ENCODE measurements at places on chromosomes 6 and 20.

GRCh38 chr6:20746024-20746423 is 211.8 kb downstream of the CDKAL1 start:
- DNase-seq: no peak

GRCh38 chr6:164579035-164579434 is 730.4 kb downstream of the C6orf118 start:
- DNase-seq: no peak

DNA sequence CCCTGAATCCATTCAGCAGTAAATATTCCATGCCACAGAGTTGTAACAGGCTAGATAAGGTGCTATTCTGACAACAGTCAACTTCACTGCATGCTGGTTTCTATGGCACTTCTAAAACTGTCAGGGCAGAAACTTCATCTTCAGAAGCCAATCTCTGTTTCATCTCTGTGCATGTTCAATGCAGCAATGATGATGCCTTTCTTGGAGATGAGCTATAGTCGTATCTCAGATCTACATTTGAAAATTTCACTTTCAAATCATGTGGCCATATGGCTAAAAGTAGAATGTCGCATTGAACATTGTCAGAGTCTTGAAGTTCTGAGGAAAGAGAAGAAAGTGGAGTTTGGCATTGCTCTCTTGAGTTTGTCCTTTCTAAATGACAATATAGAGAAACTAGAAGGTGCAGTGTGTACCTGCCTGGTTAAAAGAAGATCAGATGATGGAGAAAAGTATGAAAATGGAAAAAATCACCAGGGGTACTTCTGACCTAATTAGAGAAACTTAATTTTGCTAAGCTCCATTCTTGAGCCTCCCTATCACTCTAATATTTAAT is 49.0 kb upstream of the VSTM2L start:
- no peak for DNase-seq

- DNase-seq: no peak
Observed at GRCh38 chr6:38415231-38416005, 224.3 kb downstream of the BTBD9 start.

DNA sequence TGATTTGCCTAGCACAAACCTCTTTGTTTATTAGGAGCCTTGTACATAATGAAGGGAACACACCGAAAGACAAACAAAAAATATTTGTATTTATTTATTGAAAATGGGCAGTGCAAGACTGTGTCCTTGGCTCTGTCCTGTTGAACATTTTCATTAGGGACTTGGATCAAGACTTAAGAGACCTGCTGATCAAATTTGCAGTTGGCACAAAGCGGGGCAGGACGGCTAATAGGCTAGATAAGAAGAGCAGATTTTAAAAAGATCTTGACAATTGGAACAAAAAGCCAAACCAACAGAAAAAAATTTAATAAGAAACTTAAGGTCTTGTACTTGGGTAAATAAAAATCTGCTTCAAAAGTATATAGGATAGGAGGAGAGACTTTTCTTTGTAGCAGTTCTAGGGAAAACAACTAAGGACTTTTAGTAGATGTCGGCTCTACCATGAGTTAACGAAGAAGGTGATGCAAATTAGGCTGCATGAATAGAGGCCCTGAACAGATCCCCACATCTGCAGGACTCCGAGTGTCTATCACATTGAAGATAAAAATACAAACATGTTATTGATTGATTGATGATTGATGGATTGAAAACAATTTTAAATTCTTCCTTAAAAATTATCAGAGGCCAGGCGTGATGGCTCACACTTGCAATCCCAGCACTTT is 124.1 kb upstream of the SPACA1 start:
- no peak for DNase-seq

GRCh38 chr20:49768204-49769047 is 44.2 kb upstream of the SLC9A8 start:
- DNase-seq: no peak

DNA sequence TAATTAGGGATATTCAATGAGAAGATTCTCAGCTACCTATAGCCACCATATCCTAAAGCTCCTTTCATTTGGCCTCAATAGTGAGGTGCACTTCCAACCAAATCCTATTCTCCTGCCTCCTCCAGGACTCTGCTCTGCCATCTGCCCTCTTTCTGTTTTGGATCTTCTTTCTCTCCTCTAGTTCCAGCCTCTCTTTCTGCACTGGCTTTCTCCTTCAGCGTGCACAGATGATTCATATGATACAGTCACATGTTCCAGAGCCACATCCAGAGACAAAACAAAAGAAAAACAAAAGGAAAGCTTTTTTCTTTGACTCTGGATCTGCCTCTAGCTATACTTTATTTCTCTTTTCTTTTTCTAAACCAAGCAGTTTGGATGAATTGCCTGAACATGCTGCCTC is 531.9 kb upstream of the MAN1A1 start:
- no peak for DNase-seq

DNA sequence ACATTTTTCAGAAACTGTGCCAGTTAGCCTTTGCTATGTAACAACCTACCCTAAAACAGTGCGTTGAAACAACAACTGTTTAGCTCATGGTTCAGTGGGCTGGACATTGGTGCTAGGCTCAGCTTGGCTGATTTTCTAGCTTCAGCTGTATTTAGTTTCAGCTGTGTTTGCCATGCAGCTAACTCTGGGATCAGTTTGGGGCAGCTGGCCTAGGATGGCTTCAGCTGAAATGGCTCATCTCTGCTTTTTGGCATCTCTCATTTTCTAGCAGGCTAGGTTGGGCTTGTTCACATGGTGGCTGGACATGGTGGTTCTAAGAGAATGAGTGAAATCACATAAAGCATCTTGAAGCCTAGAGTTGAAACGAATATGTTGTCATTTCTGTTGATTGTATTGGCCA is 464.2 kb downstream of the QKI start:
- no peak for DNase-seq

DNA sequence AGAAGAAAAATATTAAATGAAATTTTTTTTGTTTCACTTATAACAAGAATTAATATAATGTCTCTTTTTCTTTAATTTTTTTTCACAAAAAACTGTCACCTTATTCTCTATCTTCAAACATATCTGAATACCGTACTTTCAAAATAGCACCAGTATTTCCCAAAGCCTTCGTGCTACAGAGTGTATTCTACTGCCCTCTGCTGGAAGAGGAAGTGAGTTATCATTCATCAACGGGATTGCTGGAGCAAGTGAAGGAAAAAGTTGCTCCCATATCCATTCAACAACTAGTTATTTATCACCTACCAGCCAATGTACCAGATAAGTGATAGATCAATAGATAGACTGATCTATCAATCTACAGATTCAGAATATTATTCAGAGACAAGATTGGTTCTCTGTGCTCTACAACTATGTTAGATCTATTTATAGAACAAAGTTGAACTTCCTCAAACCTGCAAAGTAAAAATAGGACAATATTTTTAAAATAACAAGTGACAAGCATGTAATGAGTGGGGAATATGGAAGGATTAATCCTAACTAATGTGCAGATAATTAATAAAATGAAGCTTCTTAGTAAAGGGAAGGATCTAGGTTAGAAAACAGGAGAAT is 26.7 kb upstream of the TFAP2B start:
- DNase-seq: no peak

GRCh38 chr6:3405679-3406078 is 51.2 kb downstream of the SLC22A23 start:
- no peak for DNase-seq

DNA sequence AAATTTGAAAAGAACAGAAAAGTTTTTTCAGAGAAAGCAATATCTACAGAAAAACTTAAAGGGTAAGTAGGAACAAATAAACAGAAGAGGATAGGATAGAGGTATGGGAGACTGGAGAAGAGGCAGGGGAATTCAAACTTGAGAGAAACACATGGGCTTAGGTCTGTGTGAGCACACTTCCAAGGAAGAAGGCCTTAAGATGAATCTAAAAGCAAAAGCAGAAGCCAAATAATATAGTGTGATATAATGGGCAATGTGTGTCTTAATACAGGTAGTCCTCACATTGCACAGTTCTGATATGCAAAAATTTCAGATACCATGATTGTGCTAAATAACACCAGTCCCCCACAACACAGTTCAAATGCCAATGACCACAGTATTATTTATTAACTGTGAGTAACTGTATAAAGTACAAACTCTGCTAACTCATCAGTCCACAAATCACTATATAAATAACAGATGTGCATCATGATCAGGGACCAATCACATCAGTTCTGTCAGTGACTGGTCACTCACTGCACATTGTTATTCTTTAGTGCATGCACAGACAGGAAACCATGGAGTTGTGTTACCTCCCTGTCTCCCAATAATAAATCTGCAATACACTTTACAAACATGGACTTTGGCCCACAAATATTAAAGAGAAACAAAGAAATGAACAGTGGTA is 18.6 kb downstream of the SNX14 start:
- no peak for DNase-seq

GRCh38 chr6:14079433-14079832 is 38.1 kb upstream of the CD83 start:
- no peak for DNase-seq

GRCh38 chr6:123844011-123844410 is 40.3 kb downstream of the NKAIN2 start:
- no peak for DNase-seq

- DNase-seq: no peak
Observed at GRCh38 chr6:12007887-12008286, 4.2 kb upstream of the HIVEP1 start.

DNA sequence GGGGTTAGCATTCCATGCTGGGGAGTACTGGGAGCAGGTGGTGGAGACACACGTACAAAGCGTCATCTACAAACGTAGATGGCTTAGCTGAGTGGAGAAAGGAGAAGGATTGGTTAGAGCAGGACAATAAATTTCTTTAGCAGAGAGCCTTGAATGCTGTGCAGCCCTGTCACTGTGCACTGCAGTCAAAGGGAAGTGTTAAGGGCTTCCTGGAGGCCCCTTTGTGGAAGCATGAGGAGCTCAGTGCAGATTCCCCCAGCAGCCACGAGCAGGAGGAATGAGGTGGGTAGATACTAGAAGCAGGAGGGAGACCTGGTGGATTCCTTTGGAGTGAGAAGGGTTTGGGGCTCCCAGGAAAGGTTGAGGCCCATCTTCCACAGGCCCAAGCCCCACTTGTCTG is 6.1 kb upstream of the TREML4 start:
- no peak for DNase-seq

GRCh38 chr20:61043681-61044080 is 208.4 kb upstream of the CDH4 start:
- no peak for DNase-seq

All from activated T-cell treated with anti-CD3 and anti-CD28 coated beads, Interleukin-2, amount 50 U/mL, for 48 hours (primary cell).